ENCODE measurements at places on chromosomes 1 and 21.

GRCh38 chr1:30656171-30656940 is 67.0 kb downstream of the MATN1 start:
- no peak for DNase-seq

DNA sequence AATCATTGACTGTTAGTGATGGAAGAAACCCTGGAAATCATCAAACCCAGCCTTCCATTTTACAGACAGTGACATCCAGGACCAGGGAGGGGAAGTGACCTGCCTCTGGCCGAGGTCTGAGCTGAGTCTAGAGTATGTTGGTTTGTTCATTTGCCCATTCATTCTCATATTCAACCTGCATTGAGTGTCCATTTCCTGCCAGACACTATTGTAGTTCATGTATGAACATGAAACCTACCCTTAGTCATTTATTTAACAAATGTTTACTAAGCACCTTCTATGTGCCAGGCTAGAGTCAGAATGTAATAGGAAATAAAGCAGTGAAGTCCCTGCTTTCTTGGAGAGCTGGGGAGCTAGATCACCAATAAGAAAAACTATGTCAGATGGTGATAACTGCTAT is 51.3 kb downstream of the KCND3 start:
- DNase-seq: no peak

GRCh38 chr1:7398982-7399381 is 372.1 kb upstream of the VAMP3 start:
- DNase-seq: no peak

DNA sequence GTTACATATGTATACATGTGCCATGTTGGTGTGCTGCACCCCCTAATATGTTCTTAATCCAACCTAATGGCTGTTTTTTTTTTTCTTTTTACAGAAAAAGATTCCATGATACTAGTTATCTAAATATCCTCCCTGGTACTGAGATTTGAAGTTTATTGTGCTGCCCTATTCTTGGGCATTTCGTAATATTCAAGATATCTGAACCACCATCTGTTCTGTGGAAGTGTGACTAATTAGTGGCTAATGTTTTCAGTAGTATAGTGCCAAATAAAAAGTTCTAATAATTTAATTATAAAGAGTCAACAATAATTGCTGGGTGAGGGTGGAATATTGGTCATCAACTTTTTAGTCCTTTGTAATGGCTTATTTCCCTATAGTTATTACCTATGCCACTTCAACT is 217.5 kb downstream of the GABPA start:
- DNase-seq: no peak

DNA sequence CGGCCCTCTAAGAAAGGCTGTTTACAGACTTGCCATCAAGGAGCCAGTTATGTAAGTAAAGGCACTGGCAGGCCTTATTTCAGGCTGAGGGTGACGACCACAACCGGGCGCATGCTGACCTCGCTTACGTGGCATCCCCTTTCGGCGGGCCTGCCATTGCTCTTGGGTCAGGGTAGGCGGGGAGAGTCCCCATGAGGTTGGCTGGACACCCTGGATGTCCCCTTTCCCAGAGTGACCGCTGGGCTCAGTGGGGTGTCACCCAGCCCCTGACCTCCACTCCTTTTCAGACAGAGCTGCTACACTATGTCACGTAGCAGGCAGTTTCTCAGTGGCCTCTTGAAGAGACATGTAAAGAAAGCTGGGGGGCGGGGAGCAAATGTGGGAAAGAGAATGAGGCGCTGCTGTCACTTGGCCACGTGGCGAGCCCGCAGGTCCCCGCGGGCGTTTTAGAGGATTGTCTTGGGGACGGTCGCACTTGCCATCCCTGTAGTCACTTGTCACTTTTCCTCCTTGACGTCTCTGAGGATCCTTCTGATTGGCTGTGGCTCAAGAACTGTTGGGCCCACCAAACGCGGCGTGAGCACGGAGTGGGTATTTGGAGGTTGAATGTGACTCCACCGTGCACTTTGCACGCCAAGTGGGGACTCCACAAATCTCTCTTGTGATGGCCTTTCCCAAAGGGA is 42.2 kb downstream of the SLC37A1 start:
- no peak for DNase-seq

GRCh38 chr1:3714284-3714741 is 37.9 kb upstream of the CCDC27 start:
- peak; percentile 45 for DNase-seq

DNA sequence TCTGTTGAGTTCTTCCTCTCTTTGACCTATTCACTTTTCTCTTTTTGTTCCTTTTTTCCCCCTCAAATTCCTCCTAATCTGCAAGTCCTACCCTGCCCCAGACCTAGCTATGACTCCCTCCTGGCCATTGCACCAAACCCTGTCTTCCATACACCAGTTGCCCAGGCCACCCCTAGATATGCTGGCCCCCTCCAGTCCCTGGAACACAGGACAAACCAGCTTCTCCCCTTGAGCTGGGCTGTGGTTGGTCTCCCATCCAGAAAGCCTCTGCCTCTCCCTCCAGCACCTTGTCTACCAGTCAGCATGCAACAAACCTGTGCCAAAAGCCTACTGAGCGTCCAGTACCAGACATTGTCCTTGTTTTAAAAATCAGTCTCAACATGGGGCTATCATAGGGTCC is 59.4 kb downstream of the ELK4 start:
- DNase-seq: no peak

DNA sequence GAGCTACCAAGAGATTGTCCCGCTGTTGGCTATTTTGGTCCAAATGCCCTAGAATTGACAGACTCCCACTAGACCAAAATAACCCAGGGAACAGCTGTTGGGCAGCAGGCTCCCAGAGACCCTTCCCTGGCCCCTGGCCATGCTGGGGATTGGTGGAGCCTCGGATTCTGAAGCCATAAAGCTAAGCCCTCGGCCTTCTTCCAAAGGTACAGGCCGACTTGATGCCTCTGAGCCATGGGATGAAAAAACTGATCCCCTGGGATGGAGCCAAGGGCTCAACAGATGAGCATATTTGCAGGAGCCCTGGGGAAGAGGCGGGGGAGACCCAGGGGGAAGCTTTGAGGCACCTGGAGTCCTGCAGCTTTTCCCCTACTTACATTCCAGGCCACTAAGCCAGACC is 1.0 kb upstream of the LRRC38 start:
- DNase-seq: no peak

DNA sequence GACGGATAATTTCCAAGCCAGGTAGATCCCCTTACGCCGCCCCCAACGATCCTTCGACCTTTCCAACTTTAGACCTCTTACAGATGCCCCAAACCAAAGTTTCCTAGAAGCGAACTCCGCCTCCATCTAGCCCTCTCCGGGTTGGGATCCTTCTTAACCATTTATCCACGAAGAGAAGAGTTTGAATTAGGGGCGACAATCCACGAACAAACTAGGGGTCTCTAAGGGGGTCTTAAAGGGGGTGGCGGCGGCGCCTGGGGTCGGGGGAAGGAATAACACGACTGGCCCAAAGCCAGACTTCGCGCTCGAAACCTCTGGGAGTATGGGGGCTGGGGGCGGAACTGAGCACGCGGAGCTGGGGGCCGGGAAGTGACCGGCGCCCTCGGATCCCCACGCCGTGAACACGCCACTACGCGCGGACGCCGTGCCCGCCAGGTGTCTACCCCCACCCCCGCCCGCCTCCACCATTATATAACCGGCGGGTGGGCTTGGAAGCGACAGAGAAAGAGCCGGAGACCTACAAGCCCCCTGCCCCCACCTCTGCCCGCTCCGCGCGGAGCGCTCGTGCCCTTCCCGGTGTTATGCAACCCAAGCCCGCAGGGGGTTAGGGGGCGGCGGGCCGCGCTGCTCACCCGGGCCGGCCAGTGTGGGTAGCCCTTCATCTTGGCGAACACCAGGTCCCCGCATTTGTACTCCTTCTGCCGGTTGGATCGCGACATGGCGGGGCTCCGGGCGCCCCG is 594 bp downstream of the HDGF start:
- no peak for DNase-seq

GRCh38 chr21:46639489-46640386 is 4.3 kb downstream of the PRMT2 start:
- DNase-seq: no peak

DNA sequence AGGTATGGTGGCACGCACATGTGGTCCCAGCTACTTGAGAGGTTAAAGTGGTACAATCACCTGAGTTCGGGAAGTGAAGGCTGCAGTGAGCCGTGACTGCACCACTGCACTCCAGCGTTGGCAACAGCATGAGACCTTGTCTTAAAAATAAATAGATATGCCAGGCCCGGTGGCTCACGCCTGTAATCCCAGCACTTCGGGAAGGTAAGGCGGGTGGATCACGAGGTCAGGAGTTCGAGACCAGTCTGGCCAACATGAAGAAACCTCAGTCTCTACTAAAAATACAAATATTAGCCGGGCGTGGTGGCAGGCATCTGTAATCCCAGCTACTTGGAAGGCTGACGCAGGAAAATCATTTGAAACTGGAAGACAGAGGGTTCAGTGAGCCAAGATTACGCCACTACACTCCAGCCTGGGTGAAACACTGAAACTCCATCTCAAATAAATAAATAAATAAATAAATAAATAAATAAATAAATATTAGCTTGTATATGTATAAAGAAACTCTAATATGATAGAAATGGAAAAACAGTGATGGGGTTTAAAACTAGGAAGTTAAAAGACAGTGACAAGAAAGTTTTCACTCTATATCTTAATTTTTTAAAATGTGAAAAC is 18.8 kb downstream of the GATAD2B start:
- no peak for DNase-seq

DNA sequence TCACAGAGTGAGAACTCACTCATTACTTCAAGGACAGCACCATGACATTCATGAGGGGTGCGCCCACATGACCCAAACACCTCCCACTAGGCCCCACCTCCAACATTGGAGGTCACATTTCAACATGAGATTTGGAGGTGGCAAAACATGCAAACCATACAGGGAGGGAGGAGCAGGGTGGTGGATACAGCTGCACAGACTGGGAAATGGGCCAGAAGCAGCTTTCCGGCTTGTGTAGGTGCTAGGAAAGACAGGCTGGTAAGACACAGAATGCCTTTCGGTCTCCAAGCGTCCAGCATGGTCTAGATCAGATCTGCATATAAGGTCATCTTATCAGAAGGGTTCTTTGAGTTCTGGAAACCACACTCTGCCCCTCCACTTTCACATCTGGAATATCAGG is 35.1 kb upstream of the TINAGL1 start:
- no peak for DNase-seq

- DNase-seq: no peak
These were observed 31.7 kb upstream of the HEATR1 start for GRCh38 chr1:236636017-236636416.

DNA sequence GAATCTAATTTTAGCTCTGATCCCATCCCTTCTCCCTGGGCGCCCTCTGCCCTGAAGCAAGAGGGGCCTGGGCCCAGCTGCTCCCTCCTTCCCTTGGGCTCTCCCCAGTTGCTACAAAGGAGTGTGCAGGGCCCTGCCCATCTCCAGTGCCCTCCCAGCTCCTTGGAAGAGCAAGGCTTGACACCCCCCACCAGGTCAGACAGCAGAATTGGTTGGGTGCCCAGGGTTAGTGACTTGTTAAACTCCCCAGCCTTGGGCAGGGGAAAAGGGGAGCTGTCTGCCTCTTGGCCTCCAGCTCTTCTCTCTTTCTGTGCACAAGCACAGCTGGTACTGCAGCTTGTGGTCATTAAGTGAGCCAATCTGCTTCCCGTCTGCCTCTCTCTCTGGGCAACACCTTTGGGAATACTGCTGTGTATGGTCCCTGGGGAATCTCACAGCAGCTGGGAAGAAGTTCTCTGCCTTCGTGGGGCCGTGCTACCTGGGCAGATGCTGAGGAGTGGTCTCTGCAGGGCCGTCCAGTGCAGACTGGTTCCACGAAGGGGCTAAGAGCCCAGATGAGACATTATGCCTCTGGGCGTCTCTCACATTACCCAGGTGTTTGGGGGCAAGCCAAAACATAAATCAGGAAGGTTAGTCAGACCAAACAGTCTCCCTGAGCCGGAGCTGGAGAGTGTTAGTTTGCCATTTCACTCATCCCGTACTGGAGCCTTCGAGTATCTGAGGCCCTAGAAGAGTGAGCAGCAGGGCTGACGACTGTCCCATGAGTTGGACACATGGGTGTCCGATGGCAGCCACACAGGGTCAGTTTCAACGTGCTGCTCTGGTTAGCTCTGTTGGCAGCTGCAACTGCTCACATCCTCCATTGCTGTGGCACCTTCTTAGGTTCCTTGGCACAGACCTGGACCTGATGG is 37.3 kb downstream of the TMEM53 start:
- DNase-seq: no peak

DNA sequence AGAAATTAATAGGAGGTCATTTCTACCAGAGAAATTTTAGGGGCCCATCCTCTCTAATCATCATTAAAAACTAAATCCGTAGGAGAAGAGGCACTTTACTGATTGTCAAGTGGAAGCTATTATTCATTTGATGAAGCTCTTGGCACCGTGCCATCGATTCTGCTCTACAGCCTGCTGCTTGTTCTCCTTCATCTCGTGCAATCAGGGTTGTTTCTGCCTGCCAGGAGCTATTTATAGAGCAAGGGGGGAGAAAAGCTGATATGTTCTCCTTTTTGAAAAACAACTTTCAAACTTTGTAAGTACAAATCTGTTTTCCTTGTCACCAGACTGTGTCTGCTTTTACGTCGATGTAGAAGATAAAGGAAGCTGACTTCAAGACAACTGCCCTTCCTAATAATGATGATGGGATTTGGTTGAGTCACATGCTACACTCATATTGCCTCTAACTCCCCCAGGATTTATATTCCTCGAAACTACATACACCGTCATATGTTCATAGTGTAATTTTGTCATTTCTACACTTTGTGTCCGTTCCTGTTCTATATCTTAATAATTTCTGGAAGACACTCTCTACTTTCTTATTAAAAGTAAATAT is 169.6 kb upstream of the LHX8 start:
- no peak for DNase-seq

- DNase-seq: no peak
These were observed 31.8 kb upstream of the JUN start for GRCh38 chr1:58815686-58816071.

DNA sequence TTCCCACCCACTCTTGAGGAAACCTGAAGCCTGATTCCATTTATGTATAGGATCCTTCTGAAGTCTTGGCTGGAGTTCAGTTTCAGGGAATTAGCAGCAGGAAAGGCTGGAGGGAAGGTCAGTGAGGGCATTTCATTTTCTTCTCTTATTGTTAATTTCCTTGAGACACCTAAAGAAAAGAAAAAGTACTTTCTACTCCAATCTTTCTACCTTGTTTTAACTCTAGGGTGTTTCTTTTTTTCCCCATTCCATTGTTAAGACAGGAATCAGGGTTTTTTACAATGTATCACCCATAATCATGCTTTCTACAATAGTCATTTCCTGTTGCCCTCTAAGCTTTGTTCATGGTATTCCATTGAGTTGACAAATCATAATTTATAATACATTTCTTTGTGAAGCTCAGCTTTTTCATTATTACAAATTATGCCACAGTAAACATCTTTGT is 27.4 kb downstream of the SNRPE start:
- DNase-seq: no peak
